ENCODE measurements at places on chromosomes 5 and 9.

GRCh38 chr5:154038261-154038706 is 426 bp downstream of the FAM114A2 start:
- no peak for DNase-seq

DNA sequence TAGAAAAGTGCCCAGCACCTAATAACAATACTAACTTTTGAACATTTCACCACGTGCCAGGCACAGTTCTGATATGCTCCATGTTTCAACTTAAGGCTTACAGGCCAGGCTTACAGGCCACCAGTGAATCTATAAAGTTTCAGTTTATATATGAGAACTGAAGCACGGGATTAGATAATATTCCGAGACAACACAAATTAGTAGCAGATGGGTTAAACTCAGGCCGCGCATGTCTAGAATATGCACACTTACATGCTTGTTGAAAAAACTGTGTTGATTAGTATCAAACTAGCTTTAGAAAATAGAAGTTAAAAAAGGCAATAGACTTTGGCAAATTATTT is 587.9 kb downstream of the MTRR start:
- no peak for DNase-seq

DNA sequence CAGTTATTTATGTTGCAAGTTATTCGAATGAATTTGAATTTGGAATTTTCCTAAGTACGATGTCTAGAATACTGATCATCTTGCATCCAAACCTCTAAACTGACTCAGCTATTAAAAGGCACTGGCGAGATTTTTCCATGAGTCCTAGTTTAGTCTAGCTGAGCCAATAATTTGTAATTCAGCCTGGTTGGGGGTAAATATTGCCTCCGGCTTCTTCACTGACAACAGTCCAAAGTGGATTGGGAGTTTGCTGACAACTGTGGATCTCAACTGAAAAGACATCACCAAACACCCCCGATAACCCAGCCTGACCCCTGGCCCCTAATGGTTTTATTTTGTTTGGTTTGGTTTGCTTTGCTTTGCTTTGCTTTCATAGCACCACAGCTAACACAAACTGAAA is 189.8 kb upstream of the DAPK1 start:
- no peak for DNase-seq

DNA sequence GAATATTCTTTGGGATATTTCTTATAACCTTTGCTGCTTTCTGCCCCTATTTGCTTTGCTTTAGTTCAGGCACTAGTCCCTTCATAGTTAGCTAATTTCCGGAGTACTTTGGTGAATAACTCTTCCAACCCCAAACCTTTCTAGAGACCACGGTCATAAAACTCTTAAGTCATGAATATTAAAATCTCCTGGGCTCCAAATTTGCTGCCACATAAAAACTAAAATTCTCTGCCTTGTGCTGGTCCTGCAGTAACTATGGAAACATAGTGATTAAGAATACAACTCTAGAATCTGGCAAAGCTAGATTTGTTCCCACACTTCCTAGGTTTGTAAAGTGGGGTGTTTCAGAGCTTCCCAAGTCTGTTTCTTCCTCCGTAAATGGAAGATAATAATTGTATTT is 10.0 kb upstream of the ACTBL2 start:
- no peak for DNase-seq

DNA sequence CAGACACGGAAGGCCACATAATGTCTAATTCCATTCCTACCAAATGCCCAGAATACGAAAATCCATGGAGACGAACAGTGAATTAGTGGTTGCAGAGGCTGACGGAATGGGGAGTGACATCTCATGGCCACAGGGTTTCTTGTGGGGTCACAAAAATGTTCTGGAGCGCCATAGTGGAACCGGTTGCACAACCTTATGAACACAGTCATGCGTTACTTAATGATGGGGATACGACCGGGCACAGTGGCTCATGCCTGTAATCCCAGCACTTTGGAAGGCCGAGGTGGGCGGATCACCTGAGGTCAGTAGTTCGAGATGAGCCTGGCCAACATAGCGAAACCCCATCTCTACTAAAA is 26.0 kb upstream of the TTLL11 start:
- DNase-seq, result no peak

DNA sequence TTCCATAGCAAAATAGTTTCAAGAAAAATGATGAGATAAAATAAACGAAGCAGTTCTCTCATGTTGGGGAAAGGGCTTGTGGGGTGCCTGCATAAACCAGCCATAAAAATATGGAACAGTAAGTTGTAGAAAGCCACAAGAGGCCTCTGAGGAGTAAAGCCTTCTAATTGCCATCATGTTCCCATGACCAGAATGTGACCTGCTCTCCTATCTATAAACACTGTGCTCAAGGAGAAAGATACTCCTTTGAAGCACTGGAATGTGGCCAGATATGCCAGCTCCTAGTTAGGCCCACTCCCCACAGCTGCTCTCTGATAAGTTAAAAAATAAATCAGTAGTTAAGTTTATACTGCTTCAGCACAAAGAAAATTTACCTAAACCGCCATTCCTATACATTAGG is 65.8 kb downstream of the SETX start:
- DNase-seq, result no peak

GRCh38 chr5:166192696-166193095 is 2098.7 kb upstream of the WWC1 start:
- no peak for DNase-seq

DNA sequence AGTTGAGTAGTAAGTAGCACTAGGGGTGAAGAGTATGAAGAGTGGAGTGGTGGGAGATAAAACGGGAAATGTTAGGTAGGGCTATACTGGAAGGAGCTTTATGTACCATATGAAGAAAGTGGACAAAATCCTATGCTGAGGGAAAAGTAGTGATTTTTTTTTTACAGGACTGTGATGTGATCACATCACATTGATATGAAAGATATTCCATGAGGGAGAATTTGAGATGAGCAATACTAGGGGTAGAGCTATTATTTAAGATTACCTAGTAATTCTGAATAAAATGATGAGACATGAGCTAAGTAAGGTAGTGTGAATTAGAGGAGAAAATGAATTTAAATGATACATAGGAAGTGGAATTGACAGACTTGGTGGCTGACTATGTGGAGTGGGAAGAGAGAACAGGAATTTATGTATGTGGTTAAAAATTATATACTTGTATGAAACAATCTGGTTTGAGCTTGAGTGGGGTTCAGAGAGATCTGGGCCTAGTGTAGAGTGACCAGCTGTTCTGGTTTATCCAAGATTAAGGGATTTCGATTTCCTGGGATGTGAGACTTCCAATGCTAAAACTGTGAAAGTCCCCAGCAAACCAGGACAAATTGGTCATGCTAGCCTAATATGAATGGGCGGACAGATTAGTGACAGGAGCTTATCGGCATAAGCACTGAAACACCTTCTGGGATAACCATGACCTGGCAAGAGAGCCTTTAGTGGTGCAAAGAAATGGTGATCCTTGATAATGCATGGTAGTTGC is 29.3 kb upstream of the STOM start:
- no peak for DNase-seq

- no peak for DNase-seq
These were observed 48.2 kb downstream of the RASGEF1C start for GRCh38 chr5:180160789-180161188.

DNA sequence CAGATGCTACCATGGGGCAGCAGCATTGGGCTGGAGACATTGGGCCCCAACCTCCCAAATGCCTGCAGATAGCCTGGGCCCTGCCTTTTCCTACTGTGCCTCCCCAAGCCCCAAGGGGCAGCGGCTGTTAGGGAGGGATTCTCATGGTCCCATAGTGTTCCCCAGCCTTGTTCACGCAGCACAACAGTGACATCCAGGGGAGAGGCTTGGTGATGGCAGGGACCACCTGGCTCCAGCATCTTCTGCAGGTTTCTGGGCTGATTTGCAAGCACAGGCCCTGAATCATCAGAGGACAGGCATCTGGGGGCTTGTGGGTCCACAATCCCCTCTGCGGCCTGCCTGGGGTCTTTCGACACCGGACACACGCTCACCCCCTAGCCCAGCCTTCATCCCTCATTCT is 354.6 kb downstream of the SLIT3 start:
- no peak for DNase-seq

- DNase-seq, result no peak
These were observed 617 bp upstream of the PTPRD start for GRCh38 chr9:10613419-10613818.

DNA sequence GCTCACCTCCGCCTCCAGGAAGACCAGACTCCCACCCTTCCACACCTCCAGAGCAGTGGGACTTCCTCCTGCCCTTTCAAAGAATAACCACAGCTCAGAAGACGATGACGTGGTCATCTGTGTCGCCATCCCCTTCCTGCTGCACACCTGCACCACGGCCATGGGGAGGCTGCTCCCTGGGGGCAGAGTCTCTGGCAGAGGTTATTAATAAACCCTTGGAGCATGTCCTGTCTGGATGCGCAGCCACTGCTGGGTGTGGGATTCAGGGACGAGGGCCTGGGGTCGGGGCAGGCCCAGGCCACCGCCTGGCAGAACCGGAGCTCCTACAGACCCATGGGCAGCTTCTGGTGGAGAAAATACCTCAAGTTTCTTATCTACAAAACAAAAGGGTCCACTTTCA is 5.0 kb downstream of the PAEP start:
- no peak for DNase-seq

- DNase-seq, result no peak
These were observed 119.1 kb downstream of the KCNIP1 start for GRCh38 chr5:170622933-170623332.

GRCh38 chr5:119395080-119395836 is 39.4 kb downstream of the TNFAIP8 start:
- no peak for DNase-seq

DNA sequence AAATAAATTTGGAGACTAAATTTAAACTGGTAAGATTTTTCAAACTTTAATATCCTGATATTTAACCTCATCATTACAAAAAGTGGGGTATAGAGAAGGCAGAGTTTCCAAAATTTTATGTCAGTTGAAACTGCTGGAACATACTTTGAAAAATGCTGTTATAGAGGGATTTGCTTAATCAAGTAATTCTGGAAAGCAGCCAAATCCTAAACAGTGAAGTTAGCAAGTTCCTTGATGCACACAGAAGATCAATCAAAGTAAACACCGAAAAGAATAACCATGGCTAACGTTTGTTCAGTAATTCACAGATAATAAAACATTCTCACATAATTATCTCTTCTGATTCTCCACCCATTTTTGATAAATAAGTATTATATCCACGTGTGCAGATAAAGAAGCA is 8.1 kb upstream of the PRR16 start:
- no peak for DNase-seq

DNA sequence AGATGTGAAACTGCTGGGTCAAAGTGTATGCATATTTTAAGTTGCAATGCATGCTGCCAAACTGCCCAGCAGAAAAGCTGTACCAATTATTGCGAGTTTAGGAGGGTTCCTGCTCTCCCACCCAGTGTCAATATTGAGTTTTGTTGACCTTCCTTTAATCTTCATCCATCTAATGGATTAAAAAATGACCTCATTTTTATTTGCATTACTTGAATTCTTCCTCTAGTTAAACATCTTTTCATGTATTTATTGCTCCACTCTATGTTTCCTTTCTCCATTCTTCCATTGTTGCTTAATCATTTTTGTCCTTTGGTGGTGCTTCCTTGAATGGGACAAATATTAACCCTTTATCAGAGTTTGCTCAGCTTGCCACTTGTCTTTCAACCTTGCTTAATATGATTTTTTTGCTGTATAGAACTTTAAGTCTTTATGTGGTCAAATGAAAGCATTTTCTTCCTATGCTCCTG is 32.4 kb downstream of the TLE1 start:
- no peak for DNase-seq

GRCh38 chr5:68033961-68034571 is 181.5 kb upstream of the PIK3R1 start:
- DNase-seq, result no peak

GRCh38 chr5:53201746-53202145 is 92.2 kb upstream of the MOCS2 start:
- no peak for DNase-seq

GRCh38 chr5:10352430-10353240 is 860 bp upstream of the MARCHF6 start:
- no peak for DNase-seq

GRCh38 chr9:134972140-134972539 is 54.4 kb upstream of the FCN1 start:
- no peak for DNase-seq

- no peak for DNase-seq
These were observed 2.0 kb downstream of the EIF4EBP3 start for GRCh38 chr5:140549237-140550144.

- no peak for DNase-seq
These were observed 138.8 kb upstream of the NR4A3 start for GRCh38 chr9:99682870-99683269.

GRCh38 chr5:35815089-35815936 is 41.4 kb upstream of the IL7R start:
- no peak for DNase-seq

Data from amygdala (tissue), 56 donors.